SHP77 (cell line): ENCODE measurements at places on chromosomes 7 and 10.

DNA sequence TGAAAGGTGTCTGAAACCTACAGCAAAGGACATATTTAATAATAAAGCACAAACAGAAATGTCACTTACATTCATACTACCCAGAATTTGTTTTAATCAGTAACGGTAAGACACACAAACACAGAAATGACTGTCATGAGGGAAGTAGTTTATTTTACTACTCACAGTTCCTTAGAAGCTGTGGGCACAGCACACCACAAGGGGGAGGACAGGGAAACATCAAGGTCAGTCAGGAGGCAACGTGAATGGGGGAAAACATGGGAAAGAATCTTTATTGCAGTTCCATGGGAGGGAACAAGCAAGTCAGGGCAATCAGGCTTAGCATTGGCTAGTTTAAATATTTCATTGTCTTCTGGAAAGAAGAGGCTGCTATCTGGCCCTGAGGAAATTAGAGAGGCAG lies 123.8 kb upstream of the PDSS1 start:
- DNase-seq: no peak

DNA sequence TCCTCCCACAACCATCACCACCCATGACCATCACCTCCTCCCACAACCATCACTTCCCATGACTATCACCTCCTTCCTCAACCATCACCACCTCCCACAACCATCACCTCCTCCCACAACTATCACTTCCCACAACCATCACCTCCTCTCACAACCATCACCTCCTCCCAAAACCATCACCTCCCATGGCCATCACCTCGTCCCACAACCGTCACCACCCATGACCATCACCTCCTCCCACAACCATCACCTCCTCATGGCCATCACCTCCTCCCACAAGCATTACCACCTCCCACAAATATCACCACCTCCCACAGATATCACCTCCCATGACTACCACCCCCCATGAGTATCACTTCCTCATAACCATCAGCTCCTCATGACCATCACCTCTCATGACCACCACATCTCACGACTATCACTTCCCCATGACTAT lies 52.2 kb downstream of the PDGFA start:
- no peak for DNase-seq

GRCh38 chr7:113246738-113247137 lies 128.4 kb upstream of the SMIM30 start:
- DNase-seq: no peak

DNA sequence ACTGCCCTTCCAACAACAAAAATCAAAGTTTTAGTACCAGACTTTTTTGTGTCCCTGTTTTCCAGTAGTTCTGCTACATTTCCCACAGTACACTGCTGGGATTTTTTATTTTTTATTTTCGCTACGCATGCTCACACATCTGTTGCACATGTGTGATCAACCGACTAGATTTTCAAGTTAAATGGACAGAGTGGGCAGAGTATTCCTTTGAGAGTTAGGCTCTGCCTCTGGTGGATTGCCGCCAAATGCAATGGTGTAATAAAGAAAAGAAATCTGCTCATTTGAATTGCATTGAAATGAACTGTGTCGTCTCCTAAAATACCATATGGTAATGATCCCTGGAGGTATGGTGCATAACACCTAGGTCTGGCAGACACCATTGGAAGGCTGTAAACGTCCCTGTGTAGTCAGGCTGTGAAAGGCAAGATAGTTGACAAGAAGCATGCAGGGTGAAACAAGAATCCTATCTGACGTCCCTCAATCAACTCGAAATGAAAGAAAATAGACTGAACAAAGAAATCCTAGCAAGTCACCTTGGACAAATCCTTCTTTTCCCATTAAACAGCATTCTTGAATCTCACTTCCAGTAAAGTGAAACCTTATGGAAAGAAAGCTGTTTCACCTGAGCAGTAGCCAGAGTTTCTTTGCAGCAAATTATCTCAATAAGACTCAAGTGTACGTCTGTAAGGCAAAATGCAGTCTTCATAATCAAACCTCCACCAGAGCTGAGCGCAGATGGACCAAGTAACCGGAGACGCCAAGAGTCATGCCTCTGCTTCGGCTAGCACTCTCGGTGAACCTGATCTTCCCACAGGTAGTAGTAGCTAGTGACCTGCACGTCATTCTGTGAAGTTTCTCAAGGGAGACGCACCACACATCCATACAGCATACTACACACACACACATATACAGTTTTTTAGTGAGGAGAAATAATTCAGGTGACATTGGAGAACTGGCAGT lies 357.3 kb downstream of the CRPPA start:
- no peak for DNase-seq

- no peak for DNase-seq
Measured at GRCh38 chr7:70710651-70711050, 421.3 kb upstream of the GALNT17 start.

DNA sequence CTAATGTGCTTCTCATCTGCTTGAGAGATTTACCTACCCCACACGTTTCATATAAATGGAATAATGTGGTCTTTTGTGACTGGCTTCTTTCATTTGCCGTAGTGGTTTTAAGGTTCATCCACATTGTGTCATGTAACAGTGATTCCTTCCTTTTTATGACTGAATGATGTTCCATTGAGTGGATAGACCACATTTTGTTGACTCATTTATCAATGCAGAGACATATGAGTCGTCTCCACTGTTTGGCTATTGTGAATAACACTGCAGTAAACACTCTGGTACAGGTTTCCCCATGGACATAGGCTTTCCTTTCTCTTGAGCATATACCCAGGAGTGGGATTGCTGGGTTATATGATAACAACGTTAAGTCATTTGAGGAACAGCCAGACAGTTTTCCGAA lies 2.0 kb upstream of the AOC1 start:
- DNase-seq: no peak

GRCh38 chr10:69794673-69795072 lies 7.0 kb upstream of the COL13A1 start:
- no peak for DNase-seq
